ENCODE measurements at places on chromosomes 4 and X.

GRCh38 chr4:181119186-181119585 is 1124.0 kb upstream of the TENM3 start:
- no peak for DNase-seq

GRCh38 chrX:118207831-118208453 is 91.3 kb upstream of the KLHL13 start:
- DNase-seq, result no peak

DNA sequence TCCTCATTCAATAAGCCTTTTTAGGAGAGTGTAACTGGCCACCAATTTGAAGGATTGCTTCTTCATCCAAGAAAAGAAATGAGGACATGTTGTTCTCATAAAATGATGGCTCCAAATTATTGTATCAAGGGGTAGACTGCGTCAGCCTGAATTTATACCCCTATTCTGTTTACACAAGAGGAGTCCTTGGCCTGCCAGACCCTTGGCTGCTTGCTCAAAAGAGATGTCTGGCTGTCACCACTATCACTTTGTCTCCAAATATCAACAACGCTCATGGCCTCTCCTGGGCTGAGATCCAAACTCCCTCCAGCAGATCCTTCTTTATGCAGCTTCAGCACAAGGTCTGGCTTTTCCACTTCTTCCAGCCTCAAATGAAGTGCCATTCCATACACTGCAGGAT is 127.9 kb downstream of the OR13H1 start:
- no peak for DNase-seq

GRCh38 chrX:19544693-19545305 is 29.5 kb upstream of the MAP3K15 start:
- DNase-seq, result no peak

- no peak for DNase-seq
Observed at GRCh38 chr4:3680656-3681055, 85.5 kb upstream of the ADRA2C start.

GRCh38 chr4:94926936-94927335 is 169.2 kb downstream of the BMPR1B start:
- DNase-seq, result no peak

All from stimulated activated CD8-positive, alpha-beta memory T cell treated with anti-CD3 and anti-CD28 coated beads, Interleukin-12 subunit alpha, Interleukin-12 subunit beta, amount 100 ng/mL, for 4 hours (primary cell).